Stimulated activated CD8-positive, alpha-beta memory T cell treated with anti-CD3 and anti-CD28 coated beads, Interleukin-12 subunit alpha, Interleukin-12 subunit beta, amount 100 ng/mL, for 1 hour (primary cell): ENCODE measurements at places on chromosomes 13 and 19.

DNA sequence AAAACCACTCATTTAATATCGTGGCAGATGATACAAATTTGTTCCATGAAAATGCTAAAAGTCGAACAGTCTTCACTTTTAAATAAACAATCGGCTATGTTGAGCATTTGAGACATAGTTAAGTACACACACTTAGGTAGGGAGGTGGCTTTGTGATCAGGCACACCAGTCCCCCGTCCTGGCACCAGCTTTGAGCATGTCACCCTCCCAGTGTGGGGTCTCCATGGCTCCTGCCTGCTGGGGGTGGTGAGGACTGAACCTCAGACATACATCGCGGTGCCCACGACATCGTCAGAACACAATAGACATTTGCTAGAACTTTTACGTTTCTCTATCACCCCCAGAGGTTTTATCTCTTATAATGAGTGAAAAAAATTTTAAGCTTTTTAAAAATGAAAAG, 62.0 kb downstream of the RFX2 start:
- DNase-seq: no peak

DNA sequence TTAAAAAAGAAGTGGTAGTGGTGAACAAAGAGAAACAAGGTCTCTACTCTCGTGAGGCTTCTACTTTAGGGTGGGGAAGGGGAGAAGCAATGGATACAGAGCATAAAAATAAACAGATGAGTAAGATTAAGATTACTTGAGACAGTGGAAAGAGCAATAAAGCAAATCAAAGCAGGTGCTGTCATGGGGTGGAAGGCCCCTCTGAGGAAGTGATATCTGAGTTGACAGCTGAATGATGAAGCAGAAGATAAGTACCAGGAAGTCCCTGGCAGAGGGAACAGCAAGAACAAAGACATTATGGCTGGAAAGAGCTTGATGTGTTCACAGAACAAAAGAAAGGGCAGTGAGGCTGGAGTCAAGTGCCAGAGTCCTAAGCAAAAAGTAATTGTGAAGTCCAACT, 221.8 kb downstream of the ENOX1 start:
- DNase-seq: no peak

DNA sequence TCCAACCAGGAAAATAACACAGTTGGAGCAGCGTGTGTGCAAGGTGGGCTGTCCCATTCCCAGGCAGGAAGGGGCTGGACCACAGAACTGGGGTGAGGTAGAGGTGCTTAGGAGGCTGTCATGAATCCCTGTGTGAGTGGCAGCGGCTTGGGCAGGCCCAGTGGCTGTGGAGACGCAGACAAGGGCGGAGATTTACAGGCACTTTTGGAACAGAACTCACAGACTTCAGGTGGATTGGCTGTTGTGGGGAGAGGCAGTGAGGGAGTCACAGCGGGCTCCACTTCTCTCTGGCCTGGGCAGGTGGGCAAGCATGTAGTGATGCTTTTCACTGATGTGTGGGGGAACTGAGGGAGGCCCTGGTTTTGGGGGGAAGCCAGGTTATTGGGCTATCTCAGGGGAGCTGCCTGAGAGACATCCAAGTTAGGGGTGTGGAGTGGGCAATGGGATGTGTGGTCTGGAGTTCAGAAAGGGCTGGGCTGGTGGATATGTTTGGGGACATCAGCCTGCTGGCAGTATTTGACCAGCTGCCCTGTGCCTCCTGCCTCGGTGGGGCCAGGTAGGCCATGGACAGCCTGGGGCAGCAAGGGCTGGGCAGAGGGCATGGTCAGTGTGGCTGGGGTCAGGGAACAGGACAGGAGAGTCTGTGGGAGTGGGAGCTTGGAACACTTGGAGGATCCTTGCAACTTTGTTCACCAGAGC, 27.0 kb upstream of the ZNF492 start:
- DNase-seq: no peak

DNA sequence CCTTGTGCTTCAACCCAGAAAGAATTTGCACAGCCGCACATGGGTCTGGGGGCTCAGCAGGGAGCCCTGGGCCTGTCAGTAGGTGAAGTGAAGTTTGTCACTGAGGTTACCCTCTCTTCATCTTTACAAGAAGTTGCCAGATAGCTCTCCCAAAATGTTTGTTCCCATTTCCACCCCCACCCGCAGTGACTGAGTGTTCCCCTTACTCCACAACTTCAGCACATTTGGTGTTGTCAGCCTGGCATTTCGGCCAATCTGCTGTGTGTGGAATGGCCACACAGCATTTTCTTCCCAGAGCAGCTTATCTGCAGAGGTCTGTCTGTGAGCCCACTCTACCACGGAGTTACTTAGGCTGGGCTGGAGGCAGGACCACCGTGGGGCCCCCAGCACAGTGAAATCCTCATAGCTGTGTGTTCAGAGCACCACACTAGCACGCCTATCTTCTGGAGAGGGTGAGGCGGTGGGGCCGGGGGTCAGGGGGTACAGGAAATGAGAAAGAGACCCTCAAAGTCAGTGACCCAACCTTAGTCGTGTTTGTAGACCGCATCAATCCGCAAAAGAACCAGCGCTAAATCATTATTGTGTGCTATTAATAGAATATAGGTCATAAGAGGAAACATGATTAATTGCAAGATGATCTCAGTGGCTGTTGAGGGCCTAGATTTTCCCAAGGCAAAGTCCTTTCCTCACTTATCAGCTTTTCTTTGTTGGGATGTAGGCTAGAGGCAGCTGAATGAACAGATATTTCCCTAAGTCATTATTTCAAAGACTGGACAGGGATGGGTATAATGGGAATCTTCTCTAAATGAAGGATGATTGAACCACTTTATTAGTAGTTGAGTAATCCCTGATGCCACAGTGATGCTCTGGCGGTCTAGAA, 116.0 kb downstream of the SIPA1L3 start:
- DNase-seq: no peak

DNA sequence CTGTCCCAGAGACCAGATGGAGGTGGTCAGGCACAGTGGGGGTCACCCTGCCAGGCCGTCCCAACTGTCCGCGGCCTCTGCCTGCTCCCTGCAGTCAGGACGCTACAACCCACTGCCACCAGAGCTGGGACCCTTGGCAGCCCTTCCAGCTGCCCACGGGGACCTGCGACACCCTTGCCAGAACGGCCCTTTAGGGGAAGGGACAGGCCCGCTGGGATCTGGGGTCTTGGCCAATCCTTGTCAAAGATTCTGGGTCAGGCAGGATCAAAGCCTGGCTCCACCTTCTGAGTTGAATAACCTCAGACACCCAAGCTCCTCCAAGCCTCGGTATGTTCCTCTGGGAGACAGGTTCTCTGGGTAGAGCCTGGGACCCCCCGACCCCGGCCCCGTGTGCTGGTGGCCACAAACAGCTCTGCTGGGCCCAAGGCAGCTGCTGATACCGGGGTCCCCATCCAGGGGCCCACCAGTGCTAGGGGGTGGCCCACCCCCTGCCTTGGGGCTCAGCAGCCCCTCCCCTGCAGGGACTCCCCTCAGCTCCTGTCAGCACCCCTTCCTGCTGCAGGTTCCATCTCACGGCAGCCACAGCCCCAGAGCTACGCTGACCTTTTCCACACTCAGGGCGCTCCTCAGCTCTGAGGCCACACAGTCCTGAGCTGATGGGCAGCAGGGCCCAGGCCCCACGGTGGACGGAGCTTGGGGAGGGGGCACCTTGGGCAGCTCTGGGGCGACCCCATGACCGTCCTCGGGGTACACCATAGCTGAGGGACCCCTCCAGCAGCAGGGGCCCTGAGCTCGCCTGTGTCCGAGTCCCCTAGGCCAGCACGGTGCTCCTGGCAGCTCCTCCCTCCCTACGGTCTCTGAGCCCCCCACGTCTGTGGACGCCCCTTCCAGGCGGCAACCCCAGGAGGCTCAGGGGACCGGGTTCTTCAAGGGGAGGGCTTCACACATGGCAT, 18.4 kb downstream of the SBNO2 start:
- DNase-seq: no peak

DNA sequence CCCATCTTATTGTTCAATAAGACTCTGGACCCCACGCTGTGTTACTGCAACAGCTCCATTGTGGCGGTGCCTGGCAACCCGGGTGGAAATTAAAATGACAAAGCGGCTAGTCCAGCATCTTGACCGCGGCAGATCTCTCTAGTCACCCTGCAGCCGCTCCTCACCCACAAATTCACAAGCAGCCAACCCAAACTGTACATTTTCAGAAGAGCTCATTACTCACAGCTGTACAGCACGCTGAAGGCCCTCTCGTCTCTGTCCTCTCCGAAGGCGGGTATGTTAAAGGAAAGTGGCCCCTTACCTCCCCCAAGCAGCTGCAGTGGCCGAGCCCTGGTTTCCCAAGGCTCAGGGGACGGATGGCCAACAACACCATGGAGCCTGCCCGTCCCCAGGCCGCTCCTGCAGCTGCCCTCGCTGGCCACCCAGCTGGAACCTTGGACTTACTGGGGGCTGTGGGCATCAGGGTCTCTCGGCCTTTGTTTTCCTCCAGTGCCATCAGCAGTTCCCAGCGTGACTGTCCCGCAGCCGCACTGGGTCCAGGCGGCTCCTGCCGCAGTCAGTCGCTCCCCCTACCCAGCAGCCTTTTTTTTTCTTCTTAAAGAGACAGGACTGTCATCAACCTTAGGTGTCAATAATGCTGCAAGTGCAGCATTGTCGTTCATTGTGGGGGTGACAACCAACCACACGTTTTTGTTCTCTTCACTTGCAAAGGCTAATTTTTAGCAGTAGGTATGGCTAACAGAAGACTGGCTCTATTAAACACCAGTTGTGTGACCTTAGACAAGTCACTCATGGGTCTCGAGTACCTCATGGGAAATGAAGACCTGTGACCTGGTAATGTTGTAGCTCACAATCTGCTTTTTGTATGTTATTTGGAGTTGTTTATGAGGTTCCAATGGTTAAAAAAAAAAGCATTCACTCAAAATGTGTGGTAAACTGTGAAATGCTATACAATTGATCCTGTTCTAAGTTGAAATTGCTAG, at the start of gene SACS:
Gene SACS, minus strand, starts transcription at position 532 of the 983 bp plus-strand sequence. CDS start 22,463 bp downstream, outside the sequence.
- no peak for DNase-seq

- no peak for DNase-seq
These were observed 101.2 kb downstream of the ATP11A start for GRCh38 chr13:112790735-112791641.

DNA sequence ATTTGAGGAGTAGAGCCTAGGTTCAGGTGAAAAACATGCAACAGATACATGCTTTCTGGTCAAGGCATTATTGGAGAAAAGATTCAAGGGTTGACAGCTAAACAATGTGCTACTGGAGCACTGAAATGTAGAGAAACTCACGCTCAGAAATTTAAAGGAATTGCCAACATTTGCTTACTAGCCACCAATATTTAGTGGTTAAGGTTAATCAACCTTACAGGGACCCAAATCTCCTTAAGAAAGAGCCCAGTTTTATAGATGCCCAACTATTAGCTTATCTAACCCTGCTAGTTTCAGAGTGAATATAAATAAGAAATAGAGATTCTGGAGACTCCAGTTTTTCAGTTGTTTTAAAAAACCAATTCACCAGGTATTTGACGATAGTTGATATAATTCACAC, 203.6 kb downstream of the DACH1 start:
- DNase-seq: no peak

DNA sequence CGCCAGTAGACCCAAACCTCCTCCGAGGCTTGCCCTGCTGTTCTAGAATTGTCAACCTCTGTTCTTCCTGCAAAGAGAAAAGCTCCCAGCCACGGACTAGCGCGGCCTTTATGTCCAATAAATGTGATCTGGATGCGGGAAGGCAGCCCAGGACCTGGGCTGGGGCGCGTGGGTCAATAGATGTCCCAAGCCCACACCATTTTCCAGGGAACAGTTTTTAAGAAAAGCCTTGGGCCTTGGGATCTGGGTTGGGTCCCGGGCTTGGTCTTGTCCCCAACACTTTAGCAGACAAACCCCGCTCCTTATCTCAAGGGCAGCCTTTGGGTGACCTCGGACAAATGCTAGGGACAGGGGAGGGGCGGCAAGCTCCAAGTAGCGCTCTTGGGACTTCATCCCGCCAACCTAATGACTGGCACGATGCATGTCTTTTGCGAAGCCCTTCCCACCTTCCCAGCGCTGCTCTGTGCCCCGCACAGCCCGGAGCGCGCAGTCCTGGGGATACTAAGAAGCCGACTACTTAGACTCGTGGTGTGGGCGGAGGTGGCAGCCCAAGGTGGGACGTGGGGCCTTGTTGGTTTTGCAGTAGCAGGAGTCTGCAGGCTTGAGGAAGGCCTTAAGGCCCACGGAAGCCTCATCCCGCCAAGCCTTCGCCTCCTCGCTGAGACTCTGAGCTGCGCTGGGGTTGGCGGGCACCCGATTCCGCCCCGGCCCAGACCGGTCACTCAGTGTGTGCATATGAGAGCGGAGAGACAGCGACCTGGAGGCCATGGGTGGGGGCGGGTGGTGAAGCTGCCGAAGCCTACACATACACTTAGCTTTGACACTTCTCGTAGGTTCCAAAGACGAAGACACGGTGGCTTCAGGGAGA, 10.8 kb downstream of the SOX21 start:
- no peak for DNase-seq

DNA sequence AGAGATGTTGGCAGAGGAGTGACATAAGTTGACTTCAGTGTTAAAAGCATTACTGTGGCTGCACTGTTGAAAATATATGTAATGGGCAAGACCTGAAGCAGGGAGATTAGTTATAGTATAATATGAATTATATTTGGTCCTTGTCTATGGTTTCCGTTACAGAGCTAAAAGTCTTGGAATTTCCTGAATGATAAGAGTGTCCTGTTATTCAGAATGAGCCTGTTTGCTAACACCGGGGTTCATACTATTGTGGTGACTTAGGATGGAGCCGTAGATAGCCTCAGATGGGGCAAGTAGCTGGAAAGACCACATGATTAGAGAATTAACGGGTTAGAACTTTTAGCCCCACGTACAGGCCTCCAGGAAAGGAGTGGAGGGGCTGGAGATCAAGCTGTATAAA, 5.7 kb downstream of the USPL1 start:
- no peak for DNase-seq

GRCh38 chr13:50732712-50733111, 110.8 kb downstream of the DLEU7 start:
- DNase-seq: no peak

DNA sequence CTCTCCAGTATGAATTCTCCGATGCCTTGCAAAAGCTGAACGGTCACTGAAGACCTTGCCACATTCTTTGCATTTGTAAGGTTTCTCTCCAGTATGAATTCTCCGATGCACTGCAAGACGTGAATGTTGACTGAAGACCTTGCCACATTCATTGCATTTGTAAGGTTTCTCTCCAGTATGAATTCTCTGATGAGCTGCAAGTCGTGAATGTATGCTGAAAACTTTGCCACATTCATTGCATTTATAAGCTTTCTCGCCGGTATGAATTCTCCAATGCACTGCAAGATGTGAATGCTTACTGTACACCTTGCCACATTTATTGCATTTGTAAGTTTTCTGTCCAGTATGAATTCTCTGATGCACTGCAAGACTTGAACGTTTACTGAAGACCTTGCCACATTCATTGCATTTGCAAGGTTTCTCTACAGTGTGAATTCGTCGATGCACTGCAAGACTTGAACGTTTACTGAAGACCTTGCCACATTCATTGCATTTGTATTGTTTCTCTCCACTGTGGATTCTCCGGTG, 20.0 kb upstream of the ZNF841 start:
- no peak for DNase-seq

DNA sequence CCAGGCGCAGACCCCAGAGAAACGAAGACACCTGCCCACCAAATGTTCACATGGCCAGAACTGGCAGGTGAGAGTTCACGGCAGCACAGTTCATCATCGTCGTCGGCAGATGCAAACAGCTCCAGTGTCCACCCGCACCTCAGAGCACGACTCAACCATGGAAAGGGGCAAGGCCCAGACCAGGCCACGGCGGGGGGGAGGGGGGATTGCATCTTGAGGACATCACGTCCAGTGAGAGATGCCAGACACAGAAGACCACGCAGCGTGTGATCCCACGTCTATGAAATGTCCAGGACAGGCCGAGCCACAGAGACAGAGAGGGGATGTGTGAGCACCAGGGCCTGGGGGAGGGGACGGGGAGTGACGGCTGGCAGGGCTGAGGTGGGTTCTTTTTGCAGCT, 7.3 kb downstream of the RNF126 start:
- DNase-seq: no peak

- no peak for DNase-seq
These were observed 6.4 kb downstream of the GARRE1 start for GRCh38 chr19:34260771-34261173.
